ENCODE measurements at places on chromosomes 3 and 15. TPM values are rescaled to one million over a fixed set of nuclear protein-coding genes. Genes with fewer than 3 reads are reported as not detected.

UBE2E2 gene
- total RNA-seq: 35.0 TPM

CLPX gene
- total RNA-seq: 47.0 TPM

GPR27 gene
- 3.1 TPM for total RNA-seq

ZBBX gene
- total RNA-seq: not detected

DAZL gene
- total RNA-seq: not detected

MRPS25 gene
- 54.1 TPM for total RNA-seq

FRMD5 gene
- total RNA-seq: 3.7 TPM

CTXN2 gene
- total RNA-seq: 0.05 TPM

STRA6 gene
- total RNA-seq: 80.9 TPM

RTP4 gene
- not detected for total RNA-seq

GNAI2 gene
- total RNA-seq: 45.9 TPM

CIB2 gene
- total RNA-seq: 29.6 TPM

HGD gene
- 14.2 TPM for total RNA-seq

KCTD6 gene
- total RNA-seq: 8.4 TPM

AGBL1 gene
- not detected for total RNA-seq

OXTR gene
- total RNA-seq: 10.4 TPM

FBN1 gene
- total RNA-seq: 5.0 TPM

DUOX1 gene
- total RNA-seq: not detected

GOLGA6B gene
- not detected for total RNA-seq

TICRR gene
- total RNA-seq: 13.6 TPM

NR2E3 gene
- 0.16 TPM for total RNA-seq

STX19 gene
- not detected for total RNA-seq

CCR3 gene
- total RNA-seq: not detected

OR5K2 gene
- total RNA-seq: not detected

CPA3 gene
- total RNA-seq: not detected

GPD1L gene
- 16.2 TPM for total RNA-seq
